ENCODE measurements at places on chromosomes 4 and X. TPM values are rescaled to one million over a fixed set of nuclear protein-coding genes. Genes with fewer than 3 reads are reported as not detected.
A peak's percentile ranks its signal among the peaks of the same experiment; 100 is the strongest.

GRCh38 chr4:140924761-140925392 is 168.7 kb upstream of the TBC1D9 start:
- H3K4me3 ChIP-seq: no peak overlapping the region
- H3K4me1 ChIP-seq: no peaks in the 10 kb centered on the region
- H3K36me3 ChIP-seq: no peaks in the 10 kb centered on the region
- no peak overlapping the region for H3K27ac ChIP-seq
- DNase-seq: no peak

The SMIM10 gene
- total RNA-seq: 0.86 TPM

GRCh38 chr4:148893095-148893494 is 450.9 kb upstream of the NR3C2 start:
- H3K4me1 ChIP-seq: no peaks in the 10 kb centered on the region
- no peak for DNase-seq
- H3K4me3 ChIP-seq: no peak overlapping the region
- H3K36me3 ChIP-seq: no peaks in the 10 kb centered on the region
- H3K27ac ChIP-seq: no peak overlapping the region
- H3K27me3 ChIP-seq: peaks cover 1% of the 10 kb centered on the region

The USP51 gene
- 2.2 TPM for total RNA-seq

GRCh38 chr4:148454835-148455234 is 12.6 kb upstream of the NR3C2 start:
- no peaks in the 10 kb centered on the region for H3K36me3 ChIP-seq
- H3K4me1 ChIP-seq: no peaks in the 10 kb centered on the region
- no peak for DNase-seq
- no peak overlapping the region for H3K27ac ChIP-seq
- H3K4me3 ChIP-seq: no peak overlapping the region
- H3K27me3 ChIP-seq: peaks cover 5% of the 10 kb centered on the region

- H3K27me3 ChIP-seq: no peaks in the 10 kb centered on the region
- H3K4me3 ChIP-seq: no peak overlapping the region
- peaks cover 7% of the 10 kb centered on the region for H3K4me1 ChIP-seq
- DNase-seq: no peak
These were observed 108.4 kb upstream of the ATXN3L start for GRCh38 chrX:13428053-13428786.

GRCh38 chr4:126396703-126397102 is 1081.9 kb downstream of the FAT4 start:
- H3K36me3 ChIP-seq: no peaks in the 10 kb centered on the region
- H3K4me3 ChIP-seq: no peak overlapping the region
- H3K27me3 ChIP-seq: no peaks in the 10 kb centered on the region
- H3K4me1 ChIP-seq: no peaks in the 10 kb centered on the region

GRCh38 chr4:100933628-100934027 is 413.7 kb downstream of the PPP3CA start:
- H3K36me3 ChIP-seq: no peaks in the 10 kb centered on the region
- no peak for DNase-seq
- H3K27ac ChIP-seq: no peak overlapping the region
- H3K4me3 ChIP-seq: no peak overlapping the region

The SOX3 gene
- not detected for total RNA-seq

GRCh38 chrX:138691186-138691585 is 20.3 kb downstream of the FGF13 start:
- no peak overlapping the region for H3K27ac ChIP-seq
- no peak overlapping the region for H3K4me3 ChIP-seq

DNA sequence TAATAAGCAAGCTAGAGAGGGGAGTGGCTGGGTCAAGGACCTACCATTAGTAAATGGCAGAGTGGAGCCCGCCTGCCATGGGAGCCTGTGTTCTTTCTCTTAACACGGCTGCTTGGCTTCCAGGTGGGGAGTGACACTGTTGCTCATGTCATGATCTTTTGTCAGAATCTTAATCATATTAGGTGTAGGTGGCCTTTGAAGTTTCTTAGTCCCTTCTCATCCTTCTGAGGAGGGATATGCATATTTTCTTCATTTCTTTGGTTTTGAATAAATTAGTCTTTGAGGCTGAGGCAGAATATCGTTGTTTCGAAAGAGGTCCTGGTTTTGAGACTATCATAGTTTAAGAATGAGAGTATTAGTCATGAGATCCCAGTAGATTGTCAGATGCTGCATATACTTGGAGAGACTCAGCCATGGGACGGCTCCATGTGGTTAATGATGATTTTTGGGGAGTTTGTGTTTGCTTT is 28.9 kb downstream of the SNX25 start:
- H3K36me3 ChIP-seq: peaks cover 7% of the 10 kb centered on the region
- H3K4me1 ChIP-seq: peaks cover 15% of the 10 kb centered on the region
- no peak overlapping the region for H3K4me3 ChIP-seq
- peak overlapping the region; percentile 56 for H3K27ac ChIP-seq
- no peak for DNase-seq

DNA sequence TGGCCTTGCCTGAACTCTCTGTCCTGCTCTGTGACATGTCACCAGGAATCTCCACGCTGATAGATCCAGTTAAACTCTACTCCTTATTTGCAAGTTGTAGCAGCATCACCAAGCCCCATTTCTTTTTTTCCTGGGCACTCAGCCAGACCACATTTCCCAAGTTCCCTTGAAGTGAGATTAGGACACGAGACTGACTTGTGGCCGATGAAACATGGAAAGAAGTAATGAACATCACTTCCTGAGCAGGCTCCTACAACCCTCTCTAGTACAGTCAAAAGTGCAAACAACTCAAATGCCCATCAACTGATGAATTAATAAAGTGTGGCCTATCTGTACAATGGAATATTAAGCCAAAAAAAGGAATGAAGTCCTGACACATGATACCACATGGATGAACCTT is 74.6 kb downstream of the MAP3K15 start:
- no peak overlapping the region for H3K27ac ChIP-seq
- no peaks in the 10 kb centered on the region for H3K36me3 ChIP-seq
- H3K4me1 ChIP-seq: no peaks in the 10 kb centered on the region
- no peak for DNase-seq

DNA sequence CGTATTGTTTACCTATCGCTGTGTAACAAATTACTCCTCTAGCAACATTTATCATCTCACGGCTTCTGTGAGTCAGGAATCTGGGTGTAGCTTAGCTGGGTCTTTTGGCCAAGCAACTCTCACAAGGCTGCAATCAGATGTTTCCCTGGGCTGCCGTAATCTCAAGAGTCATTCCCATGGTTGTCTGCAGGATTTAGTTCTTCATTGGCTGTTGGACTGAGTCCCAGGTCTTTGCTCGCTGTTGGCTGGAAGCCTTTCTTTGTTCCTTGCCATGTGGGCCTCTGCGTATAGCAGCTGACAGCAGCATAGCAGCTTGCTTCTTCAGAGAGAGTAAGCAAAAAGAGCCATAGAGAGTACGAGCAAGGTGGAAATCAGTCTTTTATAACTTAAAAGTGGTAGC is 16.8 kb downstream of the POLR2B start:
- H3K36me3 ChIP-seq: peaks cover 55% of the 10 kb centered on the region
- no peaks in the 10 kb centered on the region for H3K27me3 ChIP-seq
- DNase-seq: no peak

The TENM3 gene
- not detected for total RNA-seq

The UGT2A1 gene
- not detected for total RNA-seq

DNA sequence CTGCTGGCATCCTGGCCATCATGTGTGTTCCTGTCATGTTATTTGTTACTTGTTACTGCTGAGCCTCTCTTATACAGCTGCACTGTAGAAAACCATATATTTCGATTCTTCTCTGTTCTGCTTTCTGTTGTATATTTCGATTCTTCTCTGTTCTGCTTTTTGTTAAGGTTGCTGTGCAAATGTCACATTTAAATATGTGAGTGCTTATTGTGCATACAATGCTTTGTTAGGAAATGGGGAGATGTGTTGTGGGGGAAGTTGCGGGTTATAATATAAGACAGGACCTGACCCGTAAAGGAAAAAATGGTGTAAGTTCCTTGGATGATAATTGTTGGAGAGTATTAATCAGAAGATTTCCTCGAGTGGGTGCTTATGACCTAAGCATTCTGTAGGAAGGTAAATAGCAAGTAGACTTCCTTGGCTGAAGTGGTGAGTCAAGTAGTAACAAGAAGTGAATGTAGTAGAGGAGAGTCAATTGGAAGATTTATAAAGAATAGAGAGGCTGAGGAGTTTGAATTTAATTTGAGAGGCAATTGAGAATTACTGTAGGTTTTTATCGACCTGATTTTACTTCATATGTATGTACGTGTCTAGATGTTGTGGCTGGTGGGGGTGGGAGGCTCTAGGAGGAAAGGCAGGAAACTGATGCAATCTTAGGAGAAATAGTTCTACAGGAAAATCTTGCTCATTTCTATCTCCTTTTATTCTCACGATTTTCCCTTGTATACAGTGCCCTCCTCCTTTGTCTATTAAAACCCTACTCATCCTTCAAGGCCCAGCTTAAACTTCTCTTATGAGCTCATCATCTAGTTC is 8.5 kb downstream of the OGT start:
- H3K36me3 ChIP-seq: peaks cover 53% of the 10 kb centered on the region
- peak overlapping the region; percentile 95 for H3K4me3 ChIP-seq
- no peak for DNase-seq
- H3K27me3 ChIP-seq: no peaks in the 10 kb centered on the region

- no peak overlapping the region for H3K4me3 ChIP-seq
- H3K27ac ChIP-seq: no peak overlapping the region
- no peak for DNase-seq
- H3K36me3 ChIP-seq: no peaks in the 10 kb centered on the region
- no peaks in the 10 kb centered on the region for H3K4me1 ChIP-seq
- H3K27me3 ChIP-seq: peaks cover 7% of the 10 kb centered on the region
These were observed 105.2 kb upstream of the FAM9A start for GRCh38 chrX:8906299-8906938.

Measured in activated T-helper 1 cell treated with anti-CD3 and anti-CD28 coated beads, Interleukin-12 subunit alpha, Interleukin-12 subunit beta, Interleukin-2, Interleukin-4 antibody, amounts not matched to agents 30 ng/mL and 10 ng/mL and 1 ng/mL, durations not matched to agents 14 hours and 24 hours and 36 hours (primary cell).